Effector memory CD8-positive, alpha-beta T cell (primary cell): ENCODE measurements at places on chromosomes 6 and 20.

DNA sequence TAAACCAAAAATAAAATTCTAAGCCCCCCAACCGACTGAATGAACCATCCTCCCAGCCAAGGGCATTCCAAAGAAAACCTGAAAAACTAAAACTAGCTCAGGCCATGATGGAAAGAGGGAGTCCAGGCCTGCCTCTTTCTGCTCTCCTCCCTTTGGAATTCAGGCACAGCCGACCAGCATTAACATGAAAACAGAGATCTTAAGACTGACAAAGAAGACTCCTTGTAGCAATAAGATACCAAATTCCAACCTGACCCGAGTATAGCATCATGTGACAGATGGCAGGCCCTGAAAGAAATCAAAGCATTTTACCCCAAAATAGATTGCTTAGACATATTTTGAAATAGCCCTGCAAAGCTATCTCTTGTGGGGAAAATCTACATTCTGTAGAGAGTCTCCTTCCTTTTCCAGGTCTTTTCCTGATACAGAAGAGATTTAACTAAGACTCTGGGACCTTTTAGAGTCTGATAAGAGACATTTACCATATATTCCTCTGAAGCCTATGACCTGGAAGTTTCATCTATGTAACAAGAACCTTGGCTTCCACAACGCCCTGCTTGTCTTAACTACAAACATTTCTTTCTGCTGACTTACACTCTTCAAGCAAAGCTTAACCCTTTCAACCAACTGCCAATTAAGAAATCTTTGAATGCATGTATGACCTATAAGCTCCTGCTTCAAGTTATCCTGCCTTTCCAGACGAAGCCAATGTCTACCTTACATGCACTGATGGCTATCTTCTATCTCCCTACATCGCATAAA, 22.2 kb upstream of the TXLNB start:
- DNase-seq, result no peak

DNA sequence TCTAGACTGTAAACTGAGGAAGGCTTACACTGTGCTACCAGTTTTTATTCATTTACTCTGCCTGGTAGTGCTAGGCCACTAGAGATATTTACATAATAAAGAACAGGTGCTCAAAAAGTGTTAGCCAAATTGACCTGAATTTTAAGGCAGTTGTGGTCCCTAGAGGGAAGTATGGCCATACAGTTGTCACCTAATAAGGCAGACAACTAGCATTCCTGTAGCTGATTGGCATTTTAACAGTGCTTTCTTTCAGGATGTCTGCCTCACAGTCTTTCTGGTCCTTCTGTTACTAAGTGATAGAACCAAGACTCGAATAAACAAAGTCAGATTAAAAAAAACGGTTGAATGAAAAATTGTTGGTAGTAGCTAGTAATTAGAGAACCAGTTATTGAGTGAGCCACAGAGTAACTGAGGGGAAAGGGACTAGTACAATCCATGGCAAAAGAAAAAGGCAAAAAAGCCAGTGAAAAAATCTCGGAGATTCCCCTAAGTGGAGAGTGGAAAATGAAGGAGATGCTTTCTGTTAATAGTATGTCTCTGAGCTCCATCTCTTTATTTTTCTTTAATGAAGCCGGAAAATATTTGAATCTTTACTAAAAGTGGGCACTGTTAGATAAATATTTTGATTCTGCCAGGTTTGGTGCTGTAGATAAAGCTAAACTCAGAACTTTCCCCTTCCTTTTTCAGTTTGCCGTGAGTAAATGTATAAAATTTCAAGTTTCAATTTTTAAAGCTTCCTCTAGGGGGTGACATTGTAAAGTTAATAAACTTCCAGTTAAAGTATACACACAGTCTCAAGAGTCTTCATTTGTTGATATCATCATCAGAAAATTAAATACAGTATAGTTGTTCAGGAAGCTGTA, 9.1 kb downstream of the VTA1 start:
- DNase-seq, result no peak

DNA sequence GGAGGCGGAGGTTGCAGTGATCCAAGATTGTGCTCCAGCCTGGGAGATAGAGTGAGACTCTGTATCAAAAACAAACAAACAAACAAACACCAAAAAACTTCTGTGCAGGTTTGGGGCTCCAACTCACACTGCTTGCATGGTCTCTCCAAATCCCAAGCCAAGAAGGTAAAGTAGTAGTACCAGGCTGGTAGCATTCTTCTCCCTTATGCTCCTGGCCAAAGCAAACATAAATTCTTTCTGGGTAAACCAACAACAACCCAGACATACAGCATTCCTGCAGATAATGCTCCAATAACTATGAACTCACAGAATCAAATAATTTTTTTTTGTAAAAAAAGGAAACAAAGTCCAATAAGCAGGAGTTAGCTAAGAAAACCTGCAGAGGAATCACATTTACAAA, 57.8 kb upstream of the KLHL31 start:
- no peak for DNase-seq

DNA sequence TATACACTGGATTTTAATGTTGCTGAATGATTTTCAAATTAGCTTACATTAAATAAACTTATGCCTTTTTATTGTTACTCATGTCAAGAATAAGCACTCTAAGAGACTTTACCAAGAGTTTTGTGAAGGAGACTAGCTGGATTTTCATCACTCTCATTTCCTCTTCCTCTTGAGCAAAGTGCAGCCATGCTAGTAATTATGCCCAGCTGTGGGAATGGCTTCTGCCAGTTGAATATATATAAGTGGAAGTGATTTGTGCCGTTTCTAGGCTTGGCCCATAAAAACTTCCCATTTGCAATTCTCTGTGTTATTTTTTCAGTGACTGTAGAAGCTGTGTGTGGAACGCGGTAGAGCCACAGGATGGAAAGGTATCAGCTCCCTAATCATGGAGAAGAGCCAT, 255.8 kb downstream of the HDGFL1 start:
- no peak for DNase-seq

DNA sequence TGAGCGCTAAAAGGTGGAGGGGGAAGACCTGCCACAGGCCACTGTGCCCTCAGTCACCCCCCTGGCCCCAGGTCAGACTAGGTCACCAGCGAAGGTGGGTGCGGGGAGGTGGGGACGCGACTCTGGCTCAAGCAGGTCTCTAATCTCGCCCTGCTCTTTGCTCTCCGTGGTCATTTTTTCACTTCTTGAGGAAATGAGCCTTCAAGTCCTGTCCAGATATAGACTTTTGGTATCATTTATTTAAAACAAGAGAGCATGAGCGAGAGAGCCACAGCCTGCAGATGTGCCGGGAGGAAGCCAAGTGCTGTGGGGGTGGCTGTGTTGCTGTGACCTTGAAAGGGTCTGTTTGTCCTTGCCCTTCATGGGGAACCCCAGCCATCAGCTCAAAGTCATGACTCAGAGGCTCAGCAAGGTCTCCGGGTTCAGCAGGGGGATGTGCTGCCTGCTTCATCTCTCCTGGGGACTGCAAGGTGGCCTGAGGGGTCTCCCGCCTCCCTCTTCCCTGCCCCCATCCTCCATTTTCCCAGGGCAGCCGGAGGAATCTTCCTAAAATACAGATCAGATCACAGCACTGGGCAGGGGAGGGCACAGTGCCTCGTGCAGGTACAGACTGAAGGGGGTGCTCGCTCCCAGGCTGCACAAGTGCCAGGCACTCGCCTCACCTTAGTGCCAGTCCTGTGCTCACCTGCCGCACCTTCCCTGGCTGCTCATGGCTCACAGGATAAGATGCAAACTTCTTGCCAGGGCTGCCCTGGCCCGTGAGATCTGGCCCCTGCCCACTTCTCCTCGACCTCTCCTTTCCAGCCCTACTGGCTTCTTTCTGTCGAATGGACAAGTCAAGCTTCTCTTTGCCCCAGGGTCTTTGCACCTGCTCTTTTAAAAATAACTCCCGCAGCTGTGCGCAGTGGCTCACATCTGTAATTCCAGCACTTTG, 26.5 kb downstream of the SULF2 start:
- no peak for DNase-seq

GRCh38 chr6:135014353-135014832, 40.2 kb downstream of the HBS1L start:
- no peak for DNase-seq

DNA sequence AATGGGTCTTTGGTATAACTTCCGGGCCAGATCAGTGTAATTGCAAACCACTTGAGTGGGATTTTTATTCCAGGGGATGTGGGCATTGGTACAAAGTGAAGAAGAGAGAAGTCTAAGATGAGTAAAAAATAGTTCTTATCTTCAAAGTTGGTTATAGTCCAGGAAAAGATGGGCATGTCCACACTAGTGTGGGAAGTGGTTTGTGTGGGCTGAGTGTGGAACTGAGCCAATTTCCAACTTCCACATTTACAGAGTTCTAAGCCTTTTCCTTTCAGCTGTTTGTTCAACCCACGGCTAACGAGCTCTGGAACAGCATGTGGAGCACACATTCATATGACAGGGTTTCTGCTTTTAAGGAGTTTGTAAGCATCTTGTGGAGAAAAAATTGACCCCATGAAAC, 72.3 kb upstream of the IFNGR1 start:
- DNase-seq, result no peak

DNA sequence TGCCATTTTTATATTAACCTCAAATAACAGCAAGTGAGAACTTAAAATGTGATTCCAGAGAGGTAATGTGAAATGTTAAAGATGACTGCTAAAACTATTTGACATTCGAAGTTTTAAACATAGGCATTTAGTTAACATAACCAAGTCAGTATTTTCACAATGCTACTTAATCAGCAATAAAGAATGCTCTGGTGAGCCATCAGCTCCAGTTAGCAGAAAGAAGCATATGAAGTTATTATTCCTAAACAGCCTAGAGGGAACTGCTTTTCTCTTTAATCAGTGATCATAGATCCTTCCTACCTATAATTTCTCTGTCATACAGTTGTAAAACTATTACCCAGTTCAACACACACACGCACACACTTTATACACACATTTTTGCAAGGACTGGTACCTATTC, 60.1 kb downstream of the MMS22L start:
- no peak for DNase-seq

GRCh38 chr20:21016751-21017150, 89.4 kb downstream of the LINC00237 start:
- no peak for DNase-seq

DNA sequence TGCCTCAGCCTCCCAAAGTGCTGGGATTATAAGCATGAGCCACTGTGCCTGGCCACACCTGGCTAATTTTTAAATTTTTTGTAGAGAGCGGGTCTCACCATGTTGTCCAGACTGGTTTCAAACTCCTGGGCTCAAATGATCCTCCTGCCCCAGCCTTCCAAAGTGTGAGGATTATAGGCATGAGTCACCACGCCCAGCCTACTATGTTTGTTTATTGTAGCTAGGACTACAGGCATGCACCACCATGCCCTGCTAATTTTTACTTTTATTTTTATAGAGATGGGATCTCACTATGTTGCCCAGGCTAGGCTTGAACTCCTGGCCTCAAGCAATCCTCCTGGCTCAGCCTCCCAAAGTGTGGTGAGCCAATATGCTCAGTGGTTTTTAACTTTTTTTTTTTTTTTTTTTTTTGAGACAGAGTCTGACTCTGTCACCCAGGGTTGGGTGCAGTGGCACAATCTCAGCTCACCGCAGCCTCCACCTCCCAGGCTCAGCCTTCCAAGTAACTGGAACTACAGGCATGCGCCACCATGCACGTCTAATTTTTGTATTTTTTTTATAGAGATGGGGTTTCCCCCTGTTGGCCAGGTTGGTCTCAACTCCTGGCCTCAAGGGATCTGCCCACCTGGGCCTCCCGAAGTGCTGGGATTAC, 12.0 kb upstream of the DDX43 start:
- DNase-seq, result no peak

DNA sequence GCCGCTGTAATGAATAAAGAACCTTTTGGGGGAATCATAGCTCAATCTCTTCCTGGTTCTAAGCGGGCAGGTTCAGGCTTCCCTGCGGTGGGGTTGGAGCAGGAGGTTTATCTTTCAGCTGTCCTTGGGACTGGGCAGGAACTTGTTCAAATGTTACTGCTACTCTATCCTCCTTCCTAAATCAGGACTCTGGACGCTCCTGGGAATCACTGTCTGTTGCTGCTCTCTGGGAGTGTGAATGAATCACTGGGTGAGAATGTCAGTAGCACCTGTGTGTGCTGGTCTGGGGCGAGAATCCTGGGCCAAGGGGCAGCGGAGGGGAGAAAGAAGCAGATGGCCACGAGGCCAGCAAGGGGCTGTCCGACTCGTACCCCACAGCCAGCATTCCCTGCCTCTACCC, 65.4 kb upstream of the ZNFX1 start:
- DNase-seq, result no peak

- DNase-seq, result no peak
These were observed 56.9 kb upstream of the FOXP4 start for GRCh38 chr6:41489120-41489851.

DNA sequence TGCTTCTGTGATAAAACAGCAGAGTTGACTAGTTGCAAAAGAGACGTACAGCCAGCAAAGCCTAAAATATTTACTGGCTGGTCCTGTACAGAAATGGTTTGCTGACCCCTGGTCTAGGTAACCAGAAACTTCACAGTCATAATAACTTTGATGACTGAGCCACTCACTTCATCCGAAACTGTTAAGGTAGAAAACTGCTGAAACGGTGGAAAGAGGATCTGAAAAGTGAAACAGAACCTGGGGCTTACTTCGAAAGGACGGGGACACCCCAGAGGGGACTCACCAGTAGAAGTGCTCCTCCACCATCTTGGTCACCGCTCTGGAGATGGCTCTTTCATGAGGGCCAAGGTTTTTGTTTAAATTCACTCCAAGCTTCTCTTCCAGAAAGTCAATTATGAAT, 16.4 kb downstream of the FAXC start:
- DNase-seq, result no peak

- DNase-seq, result no peak
These were observed 34.1 kb downstream of the CEBPB start for GRCh38 chr20:50224531-50225255.

DNA sequence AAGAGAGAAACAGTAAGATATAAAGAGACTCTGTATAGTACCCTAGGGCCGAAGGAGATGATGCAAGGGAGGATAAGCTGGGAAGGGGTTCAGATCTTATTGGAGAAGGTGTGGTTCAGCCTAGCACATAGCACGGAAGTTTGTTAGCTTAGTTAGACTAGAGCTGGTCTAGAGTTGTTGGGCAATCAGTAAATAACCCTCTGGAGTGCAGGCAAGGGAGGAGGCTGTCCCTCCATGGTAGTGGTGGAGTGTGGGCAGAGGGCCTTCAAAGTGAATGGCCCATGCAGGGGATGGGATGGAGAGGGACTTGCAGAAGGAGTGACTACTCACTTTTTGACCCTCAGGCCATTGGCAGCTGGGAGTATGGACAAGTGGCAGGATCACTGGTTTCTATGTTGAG, 20.0 kb downstream of the TULP4 start:
- DNase-seq, result no peak

DNA sequence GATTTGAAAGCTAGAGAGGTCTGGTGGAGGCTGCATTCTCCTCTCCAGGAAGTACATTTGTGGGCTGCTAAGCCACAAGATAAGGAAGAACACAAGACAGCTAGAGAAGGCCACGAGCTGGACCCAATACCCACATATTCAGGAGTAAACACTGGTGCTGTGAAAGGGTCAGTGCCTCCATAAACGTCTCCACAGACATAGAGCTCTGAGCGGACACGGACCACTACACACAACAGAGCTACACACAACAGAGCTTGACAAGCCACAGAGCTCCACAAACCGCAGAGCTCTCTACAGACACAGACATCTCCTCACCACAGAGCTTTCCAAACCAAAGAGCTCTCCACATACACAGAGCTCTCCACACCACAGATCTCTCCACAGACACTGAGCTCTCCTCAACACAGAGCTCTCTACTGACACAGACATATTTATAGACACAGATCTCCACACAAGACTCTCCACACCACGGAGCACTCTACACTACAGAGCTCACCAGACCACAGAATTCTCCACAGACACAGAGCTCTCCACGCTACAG, 51.9 kb downstream of the ERMARD start:
- DNase-seq, result no peak

GRCh38 chr20:45827030-45827652, at the start of gene TNNC2:
TNNC2 (minus strand) TSS chr20:45827312; CDS start chr20:45827248, 64 bp downstream.
- DNase-seq, result no peak
